Germinal center (tissue), 1 donor: ENCODE measurements at places on chromosomes 16 and 17.

- no peak for DNase-seq
These were observed 748 bp upstream of the CMTM3 start for GRCh38 chr16:66603537-66604375.

GRCh38 chr16:87621976-87622713 lies 19.8 kb downstream of the JPH3 start:
- DNase-seq: no peak

DNA sequence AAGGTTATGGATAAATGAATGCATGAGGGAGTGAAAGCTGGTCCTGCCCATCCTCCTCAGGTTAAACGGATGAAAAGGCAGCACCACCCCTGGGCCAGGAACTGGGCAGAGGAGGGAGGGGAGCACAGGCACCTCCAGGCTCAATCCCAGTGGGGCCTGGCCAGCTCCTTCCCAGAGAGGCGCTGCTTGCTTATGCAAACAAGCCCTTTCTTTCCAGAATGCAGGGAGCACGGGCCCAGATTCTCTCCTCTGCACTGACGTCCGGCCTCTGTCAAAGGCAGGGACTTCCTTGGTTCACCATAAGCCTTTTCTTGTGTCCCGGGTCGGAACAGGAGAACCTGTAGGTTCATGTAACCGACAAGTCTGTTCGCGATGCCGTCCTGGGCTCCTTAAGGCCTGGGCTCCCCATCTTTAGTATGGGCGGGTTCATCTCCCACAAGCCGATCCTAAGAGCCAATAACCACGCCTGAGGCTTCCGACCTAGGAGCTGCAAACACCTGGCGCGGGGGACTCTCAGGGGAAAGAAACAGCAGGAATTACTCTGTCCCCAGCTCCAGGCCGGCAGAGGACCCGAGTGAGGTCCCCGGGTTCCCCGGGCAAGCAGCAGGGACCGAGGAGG lies 16.3 kb downstream of the ENPP7 start:
- no peak for DNase-seq

DNA sequence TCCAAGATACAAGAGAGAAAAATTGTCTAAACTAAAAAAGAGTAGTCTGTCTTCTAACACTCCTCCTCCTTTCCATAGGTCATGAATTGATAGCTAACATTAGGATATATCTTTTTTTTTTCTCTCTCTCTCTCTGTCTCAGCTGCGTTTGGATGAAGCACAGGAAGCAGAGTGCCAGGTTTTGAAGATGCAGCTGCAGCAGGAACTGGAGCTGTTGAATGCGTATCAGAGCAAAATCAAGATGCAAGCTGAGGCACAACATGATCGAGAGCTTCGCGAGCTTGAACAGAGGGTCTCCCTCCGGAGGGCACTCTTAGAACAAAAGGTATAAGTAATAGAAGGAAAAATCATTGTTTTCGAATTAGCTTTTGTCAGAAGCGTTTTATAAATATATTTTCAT lies 32.9 kb downstream of the ABHD15 start:
- no peak for DNase-seq

DNA sequence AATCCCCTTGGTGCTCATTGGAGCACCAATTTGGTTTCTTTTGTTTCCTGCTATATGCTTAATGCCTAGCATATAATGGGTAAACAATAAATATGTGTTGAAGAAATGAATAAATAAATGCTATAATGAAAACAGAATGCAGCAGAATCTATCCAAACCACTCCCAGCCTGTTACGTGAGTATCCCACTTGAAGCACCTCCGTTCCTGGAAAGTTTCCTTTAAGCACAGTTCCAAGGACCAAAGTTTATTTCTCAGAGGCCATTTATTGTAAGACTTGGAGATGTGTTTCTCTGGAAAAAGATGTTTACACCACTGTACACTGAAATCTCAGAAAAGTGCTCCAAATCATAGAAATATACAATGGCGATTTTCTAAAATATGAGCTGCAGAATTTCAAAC lies 187.0 kb downstream of the SOX9 start:
- no peak for DNase-seq

GRCh38 chr16:84513123-84513522 lies 8.7 kb upstream of the MEAK7 start:
- no peak for DNase-seq

- no peak for DNase-seq
These were observed 216.4 kb downstream of the GSG1L start for GRCh38 chr16:27847030-27847550.

DNA sequence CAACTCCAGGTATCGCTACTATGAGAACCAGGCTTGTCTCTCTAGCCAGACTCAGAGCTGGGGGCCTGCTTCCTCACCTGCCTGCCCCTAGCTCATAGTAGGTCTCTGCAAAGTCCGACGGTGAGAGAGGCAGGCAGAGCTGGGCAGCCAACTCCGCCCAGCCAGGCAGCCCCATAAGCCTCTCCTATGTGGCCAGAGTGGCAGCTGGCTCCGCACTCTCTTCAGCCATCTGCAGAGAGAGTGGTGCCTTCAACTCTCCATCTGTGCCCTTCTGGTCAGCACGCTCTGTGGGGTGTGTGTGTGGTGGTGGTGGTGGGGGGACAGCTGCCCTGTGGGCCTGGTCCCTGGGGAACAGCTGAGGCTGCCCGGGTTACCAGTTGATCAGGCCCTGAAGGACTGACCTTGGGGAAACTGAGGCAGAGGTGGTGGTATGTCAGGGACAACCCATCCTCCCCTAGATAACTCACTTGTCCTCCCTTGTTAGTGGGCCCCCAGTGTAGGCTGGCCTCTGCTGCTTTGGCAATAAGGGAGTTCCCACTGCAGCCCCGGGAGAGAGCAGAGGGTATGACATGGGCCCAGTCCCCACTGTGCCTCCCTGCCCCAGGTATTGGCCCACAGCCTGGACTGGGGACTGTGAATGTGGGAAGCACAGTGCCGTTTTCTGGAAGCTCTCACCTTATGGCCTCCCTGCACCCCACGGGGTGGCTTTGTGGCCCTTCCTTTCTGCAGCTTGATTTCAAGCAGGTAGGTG lies 1.8 kb upstream of the ADGRG1 start:
- no peak for DNase-seq

DNA sequence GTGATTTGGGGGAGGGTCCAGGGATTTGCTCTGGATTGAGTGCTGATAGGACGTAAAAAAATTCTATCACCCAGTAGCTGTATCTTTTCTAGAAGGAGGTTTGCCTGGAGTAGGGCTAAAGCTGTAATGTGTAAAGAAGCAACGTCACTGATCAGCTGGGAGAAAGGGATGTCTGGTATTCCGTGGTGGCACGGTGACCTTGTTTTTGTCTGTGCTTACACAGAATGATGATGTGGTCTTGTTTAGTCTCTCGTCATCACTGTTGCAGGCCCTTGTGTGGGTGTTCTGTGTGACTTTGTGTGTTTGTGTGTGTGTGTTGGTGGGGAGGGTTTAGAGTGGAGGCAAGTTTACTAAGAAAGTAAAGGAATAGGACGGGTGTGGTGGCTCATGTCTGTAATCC lies 22.5 kb upstream of the ARHGAP17 start:
- DNase-seq: no peak

DNA sequence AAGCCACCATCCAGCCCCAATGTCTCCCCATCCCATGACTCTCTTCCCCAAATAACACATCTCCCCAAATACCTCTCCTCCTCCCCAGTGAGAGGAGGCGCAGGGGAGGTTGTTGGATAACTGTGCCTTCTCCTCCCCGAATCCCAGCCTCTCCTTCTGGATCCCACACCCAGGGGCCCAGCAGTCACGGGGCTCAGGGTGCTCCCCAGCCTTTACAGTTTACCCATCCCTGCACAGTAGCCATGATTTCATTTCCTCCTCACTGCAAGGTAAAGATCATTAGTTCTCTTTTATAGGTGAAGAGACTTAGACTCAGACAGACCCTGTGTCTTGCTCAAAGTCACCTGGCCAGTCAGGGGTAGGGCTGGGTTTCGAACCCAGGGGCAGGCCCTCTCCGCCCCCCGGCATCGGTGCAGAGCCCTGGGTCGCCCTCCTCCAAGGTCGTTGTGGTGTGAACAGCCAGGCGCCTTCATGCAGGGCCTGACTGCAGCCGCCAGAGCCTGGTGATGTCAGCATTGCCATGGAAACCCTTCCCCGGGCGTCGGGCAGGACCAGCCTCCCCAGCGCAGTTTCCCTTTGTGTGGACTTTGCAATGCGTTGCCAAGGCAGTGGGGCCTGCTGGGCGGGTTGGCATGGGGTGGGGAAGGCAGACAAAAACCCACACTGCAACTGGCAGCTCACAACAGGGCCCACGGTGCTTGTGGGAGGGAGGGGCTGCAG lies 53.3 kb upstream of the TOB1 start:
- DNase-seq: peak; percentile 76

DNA sequence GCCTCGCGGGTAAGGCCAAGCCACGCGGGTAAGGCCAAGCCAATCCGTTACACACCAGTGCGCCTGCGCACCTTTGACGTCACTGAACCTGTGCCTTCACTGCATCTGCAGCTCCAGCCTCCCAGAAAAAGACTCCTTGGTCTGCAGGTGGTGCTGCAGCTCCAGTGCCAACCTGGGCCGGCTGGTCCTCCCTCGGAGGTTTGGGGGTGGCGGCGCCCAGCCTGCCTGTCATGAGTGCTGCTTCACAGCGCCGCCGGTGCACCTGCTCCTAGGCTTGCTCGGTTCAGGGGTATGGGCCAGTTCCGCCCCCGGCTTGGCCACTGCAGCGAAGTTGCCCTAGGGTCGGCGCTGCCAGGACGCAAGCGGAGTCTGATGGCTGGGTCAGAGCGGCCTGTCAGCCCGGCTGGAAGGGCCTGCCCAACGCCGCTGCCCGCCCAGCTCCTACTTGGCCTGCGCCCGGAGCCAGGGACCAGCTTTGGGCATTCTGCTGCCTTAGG lies 146.6 kb downstream of the USP22 start:
- no peak for DNase-seq
